ENCODE measurements at places on chromosomes 3 and 15.

DNA sequence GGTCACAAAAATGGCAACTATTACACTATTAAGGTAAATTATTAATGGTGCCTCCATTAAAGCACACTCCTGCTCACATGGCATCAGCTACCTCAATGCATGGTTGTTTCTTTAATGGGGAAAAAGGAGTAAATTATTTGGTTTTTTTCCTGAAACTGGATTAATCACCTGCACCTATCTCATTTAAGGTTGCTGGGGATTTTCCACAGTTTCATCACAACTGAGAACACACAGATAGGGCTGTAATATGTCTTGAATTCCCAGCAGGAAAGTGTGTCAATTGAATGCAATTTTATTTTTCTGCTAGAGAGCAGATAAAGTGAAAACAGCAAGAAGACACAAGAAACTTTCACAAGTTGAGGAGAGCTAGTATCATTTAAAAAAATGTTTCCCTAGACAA is 36.4 kb downstream of the RFTN1 start:
- no peak for DNase-seq

DNA sequence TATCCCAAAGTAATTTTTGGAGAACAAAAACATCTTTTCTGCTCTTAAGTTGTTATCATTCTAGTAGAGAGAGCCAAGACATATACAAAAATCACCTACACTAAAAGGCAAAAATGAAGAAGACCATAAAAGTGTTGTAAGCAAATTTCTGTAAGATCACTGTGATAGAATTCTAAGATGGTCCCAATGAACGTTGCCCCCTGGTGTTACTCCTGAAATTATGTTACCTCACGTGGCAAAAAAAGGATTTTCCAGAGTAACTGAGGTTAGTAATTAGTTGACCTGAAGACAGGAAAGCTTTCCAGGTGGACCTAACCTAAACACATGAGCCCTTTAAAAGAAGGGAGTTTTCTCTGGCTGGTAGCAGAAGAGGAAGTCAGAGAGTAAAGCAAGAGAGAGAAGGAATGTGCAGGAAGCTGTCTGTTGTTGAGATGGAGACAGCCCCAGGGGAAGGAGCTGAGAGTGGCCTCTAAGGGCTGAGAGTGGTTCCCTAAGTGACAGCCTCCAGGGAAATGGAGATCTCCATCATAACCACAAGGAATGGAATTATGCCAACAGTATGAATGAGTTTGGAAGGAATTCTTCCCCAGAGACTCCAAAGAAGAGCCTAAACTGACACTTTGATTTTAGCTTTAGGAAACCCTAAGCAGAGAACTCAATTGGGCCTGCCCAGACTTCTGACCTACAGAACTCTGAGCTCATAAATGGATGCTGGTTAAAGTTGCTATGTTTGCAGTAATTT is 205.9 kb downstream of the CD47 start:
- DNase-seq = no peak

GRCh38 chr15:39508536-39508935 is 72.3 kb upstream of the THBS1 start:
- DNase-seq = no peak

- DNase-seq = no peak
Observed at GRCh38 chr3:125359700-125360099, 15.4 kb downstream of the ZNF148 start.

DNA sequence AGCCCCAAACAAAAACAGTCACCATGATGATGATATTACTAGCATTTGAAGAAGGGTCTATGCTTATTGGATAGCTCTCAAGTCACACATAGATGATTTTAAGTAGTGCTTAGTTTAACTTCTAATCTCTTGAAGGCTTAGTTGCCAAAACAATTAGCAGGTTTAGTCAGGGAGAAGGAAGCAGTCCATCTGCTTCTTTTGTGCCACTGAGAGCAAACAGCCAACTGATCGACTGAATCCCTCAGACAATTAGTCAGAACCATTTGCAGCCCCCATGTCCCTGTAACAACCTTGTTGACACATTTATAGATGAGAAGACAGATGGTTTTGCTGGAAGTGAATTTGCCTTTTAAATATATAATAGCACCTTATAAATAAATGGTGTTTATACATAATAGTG is 585.1 kb upstream of the SUCLG2 start:
- DNase-seq = no peak
